ENCODE measurements at places on chromosomes 7 and 10.

- no peak for DNase-seq
Observed at GRCh38 chr10:10676972-10677371, 340.7 kb upstream of the CELF2 start.

GRCh38 chr7:75739796-75740672, 1.3 kb upstream of the HIP1 start:
- no peak for DNase-seq

- DNase-seq, result no peak
Observed at GRCh38 chr7:27111751-27112277, 9.3 kb upstream of the HOXA2 start.

- DNase-seq, result no peak
Observed at GRCh38 chr7:16559497-16560179, 33.0 kb downstream of the LRRC72 start.

GRCh38 chr7:146185844-146186243, 69.2 kb downstream of the CNTNAP2 start:
- DNase-seq, result no peak

DNA sequence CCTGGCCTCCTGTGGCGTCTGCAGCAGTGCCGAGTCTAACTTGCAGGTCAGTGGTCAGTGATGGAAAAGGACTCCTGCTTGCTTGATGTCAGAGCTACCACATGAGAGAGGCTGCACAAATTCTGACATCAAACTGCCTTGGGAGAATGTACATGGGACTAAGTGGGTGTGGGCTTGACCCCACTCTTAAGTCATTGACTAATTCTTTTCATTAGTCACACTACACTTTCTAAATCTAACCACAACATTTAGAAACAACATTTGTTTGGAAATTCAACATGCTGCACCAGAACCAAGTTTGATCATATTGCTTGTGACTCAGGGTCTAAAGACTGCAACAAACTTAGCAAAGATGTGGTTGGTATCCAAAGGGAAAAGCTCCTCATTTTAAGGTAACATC, 24.4 kb upstream of the CDC14C start:
- no peak for DNase-seq

GRCh38 chr7:5406957-5407945, 16.4 kb downstream of the TNRC18 start:
- DNase-seq, result no peak

DNA sequence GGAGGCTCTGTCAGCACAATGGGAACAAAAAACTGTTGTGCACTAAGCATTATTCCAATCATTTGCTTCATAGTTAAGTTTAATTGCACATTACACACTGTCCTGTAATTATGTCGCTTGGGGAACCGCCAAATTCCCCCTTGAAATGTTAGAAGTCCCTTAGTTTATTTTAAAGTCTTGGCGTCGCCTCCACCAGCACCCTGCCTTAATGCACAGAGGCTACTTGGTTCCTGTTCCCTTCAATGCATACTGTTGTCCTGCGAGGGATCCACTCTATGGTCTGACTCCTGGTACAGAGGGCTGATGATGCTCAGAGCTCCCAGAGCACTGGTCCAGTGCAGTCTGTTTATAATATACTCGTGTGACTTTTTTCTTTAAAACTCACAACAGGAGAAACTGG, 330.7 kb downstream of the ELMO1 start:
- DNase-seq, result no peak

- no peak for DNase-seq
Observed at GRCh38 chr7:134685250-134685649, 38.6 kb downstream of the BPGM start.

GRCh38 chr10:46550795-46551700, 5.4 kb downstream of the GPRIN2 start:
- no peak for DNase-seq

- DNase-seq, result no peak
Observed at GRCh38 chr10:14648946-14649345, 125.8 kb downstream of the FAM107B start.

DNA sequence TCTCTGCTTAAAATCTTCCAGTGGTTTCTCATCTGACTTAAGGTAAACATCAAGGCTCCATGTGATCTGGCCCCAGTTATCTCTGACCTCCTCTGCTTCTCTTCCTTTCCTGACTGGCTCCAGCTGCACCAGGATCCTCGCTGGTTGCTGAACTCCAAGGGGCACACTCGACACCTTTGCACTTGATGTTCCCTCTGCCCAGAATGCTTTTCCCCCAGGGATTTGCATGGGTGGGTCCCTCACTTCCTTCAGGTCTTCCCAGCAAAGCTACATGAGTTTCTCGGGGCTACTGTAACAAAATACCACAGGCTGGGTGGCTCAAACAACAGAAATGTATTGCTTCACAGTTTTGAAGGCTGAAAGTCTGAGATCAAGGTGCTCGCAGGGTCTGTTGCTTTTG, 166.0 kb upstream of the CDCA7L start:
- no peak for DNase-seq

- DNase-seq, result no peak
Observed at GRCh38 chr10:52170776-52171175, 143.3 kb upstream of the DKK1 start.

GRCh38 chr7:112283382-112283910, 77.0 kb downstream of the ZNF277 start:
- no peak for DNase-seq

DNA sequence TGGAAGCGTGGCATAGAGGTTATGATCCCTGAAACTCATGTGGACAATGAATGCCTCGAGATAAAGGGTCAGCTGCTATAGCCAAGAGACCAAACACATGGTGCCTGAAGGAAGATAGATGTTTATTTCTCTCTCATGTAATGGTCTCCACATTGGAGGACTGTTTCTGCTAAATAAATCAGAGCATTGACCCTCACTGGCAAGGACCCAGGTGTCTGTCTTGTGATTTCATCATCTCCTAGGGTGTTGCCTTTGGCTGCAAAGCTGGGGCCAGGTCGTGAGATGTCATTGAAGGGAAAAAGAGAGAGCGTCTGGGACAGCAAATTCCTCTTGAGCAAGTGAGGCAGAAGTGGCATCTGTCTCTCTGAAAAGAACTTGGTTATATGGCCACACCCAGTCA, 64.6 kb downstream of the JCAD start:
- DNase-seq, result no peak

DNA sequence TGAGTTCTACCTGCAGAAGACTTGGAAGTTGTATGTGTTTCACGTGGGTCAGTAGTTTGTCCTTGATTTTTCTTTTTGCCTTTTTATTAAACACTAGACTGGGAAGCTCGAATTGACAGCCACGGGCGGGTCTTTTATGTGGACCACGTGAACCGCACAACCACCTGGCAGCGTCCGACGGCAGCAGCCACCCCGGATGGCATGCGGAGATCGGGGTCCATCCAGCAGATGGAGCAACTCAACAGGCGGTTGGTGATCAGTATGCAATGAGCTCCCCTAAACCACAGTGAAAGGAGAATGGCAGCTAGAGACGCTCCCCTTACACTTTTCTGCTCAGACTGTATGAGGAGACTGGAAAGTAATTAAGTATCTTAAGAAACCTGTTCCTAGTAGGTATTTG, 126.7 kb upstream of the STK17A start:
- no peak for DNase-seq

GRCh38 chr7:80752954-80753690, 114.7 kb downstream of the CD36 start:
- DNase-seq, result no peak

- no peak for DNase-seq
Observed at GRCh38 chr10:113480851-113481502, 71.9 kb upstream of the HABP2 start.

GRCh38 chr10:44933451-44934321, 22.5 kb downstream of the TMEM72 start:
- no peak for DNase-seq

DNA sequence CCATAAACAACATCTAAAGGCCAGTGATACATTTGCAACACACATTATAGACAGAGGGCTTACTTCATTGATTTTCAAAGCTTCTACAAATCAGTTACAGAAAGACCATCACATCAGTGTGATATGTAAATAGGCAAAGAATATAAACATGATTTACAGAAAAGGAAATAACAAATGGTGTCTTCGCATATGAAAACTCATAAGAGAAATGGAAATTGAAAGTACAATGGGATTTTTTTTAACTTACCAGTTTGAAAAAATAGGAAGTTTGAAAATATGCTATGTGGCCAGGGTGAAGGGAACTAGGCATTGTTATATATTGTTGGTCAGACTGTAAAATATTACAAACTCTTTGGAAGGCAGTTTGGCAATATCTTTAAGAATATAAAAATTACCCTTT, 27.3 kb downstream of the SEC23IP start:
- no peak for DNase-seq

DNA sequence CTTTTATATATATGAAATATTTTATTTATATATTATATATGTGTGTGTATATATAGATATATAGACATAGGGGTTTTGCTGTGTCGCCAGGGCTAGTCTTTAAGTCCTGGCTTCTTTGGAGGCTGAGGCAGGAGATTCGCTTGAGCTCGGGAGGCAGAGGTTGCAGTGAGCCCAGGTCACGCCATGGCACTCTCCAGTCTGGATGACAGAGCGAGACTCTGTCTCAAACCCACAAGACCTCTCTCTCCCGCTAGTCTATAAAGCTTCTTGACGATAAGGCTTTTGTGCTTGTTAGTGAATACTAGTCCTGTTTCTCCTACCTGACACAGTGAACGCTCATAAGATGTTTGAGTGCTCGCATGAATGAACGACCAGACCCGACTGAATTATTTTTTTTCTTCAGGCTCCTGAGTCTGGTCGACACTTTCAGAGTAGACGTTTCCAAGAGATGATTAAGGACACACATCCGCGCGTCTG, 577 bp upstream of the DDX21 start:
- no peak for DNase-seq

DNA sequence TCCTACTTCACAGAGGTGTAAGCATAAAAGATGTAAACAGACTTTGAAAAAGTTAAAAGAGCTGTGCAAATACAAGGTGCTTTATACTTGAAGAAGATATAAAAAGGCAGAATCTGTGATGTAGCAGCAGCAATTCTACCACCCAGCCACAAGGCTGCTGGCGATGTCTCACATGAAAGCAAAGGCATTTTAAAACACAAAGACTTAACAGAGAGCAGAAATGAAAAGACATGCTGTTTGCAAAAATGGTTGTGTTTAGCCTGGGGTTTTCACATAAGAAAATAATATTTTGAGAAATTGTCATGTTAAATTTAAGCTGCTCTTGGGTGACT, 85.5 kb upstream of the ZNF800 start:
- no peak for DNase-seq

GRCh38 chr10:117972168-117972837, 74.4 kb downstream of the RAB11FIP2 start:
- no peak for DNase-seq

DNA sequence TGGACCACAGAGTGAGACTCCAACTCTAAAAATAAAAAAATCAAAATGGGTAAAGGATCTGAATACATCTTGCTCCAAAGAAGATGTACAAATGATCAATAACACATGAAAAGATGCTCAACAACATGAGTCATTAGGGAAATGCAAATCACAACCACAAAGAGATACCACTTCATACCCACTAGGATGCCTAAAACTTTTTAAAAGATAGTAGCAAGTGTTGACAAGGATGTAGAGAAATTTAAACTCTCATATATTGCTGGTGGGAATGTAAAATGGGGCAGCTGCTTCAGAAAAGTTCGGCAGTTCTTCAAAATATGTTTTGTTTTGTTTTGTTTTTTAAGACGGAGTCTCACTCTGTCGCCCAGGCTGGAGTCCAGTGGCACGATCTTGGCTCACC, 45.7 kb upstream of the GTF2IRD1 start:
- no peak for DNase-seq

DNA sequence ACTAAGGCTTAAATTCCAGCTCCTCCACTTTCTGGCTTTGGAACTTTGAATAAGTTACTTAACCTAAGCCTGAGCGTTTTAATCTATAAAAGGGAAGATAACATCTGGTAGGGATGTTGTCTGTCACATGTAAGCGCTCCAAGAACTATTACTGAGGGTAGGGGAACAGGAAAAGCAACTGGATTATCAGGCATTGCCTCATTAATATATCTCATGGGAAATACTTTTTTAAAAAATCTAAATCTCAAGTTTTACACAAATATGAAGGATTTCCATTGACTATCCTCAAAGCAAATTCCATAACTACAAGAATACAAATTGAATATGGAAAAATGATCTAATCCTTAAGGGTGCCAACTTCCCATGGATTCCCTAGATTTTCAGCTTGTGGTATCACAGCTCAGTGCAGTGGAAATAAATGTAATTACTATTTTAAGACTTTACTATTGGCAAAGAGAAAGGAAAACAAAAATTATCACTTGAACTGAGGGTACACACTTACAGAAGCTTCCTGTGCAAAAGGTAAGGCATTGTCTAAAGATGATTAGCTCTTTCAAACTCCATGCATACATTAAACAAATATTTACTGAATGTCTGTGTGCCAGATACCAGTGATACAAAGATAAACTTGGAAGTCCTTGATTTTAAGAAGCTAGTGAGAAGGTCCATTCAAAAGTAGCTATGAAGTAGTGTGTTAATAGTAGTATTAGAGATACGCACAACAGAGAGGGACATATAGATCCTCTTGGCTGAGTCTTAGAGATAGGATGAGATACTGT, 38.4 kb downstream of the NT5C2 start:
- no peak for DNase-seq

- DNase-seq, result no peak
Observed at GRCh38 chr7:135707570-135707966, 20.4 kb downstream of the SLC13A4 start.

GRCh38 chr7:56222866-56223265, 106.6 kb upstream of the NUPR2 start:
- no peak for DNase-seq

GRCh38 chr10:78250313-78251015, 216.8 kb downstream of the RPS24 start:
- DNase-seq, result no peak

GRCh38 chr10:129765664-129766550, 198.2 kb downstream of the EBF3 start:
- DNase-seq, result no peak

GRCh38 chr7:24786941-24787340, 29.7 kb upstream of the GSDME start:
- DNase-seq, result peak; percentile 76

DNA sequence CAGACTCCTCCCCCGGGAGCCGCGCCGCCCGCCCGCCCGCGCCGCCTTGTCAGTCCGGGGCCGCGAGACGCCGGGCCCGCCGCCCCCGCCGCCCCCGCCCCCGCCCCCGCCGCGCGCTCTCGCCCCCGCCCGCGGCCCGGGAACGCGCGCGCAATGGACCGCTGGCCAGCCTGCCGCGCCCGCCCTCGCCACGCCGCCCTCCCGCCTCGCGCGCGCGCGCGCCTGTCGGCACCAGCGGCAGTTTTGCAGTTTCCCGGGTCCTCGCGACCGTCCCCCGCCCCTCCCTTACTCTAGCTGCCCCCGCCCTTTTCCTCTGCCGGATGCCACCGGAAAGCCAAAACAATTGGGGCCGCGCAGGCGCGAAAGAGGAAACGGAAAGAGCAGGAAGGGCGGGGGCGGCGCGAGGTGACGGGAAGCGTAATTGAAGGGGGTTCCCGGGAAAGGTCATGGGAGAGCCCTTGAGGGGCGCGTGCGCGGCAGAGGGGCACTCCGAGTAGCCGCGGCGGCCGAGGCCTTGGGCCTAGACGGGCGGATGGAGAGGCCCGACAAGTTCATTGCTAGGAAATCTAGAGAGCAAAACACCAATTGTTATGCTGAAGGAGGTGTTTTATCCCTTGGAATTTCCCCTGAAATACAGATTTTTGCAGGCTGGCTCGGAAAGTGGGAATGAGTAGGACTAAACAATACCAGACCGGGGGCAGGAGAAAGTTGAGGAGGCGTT, 400 bp upstream of the KBTBD2 start:
- peak; percentile 85 for DNase-seq
